ENCODE measurements at places on chromosomes 5 and 9. TPM values are rescaled to one million over a fixed set of nuclear protein-coding genes. Genes with fewer than 3 reads are reported as not detected.

- H3K36me3 ChIP-seq: no peaks in the 10 kb centered on the region
- H3K4me1 ChIP-seq: no peaks in the 10 kb centered on the region
- H3K27ac ChIP-seq: no peak overlapping the region
- DNase-seq: no peak
- H3K27me3 ChIP-seq: no peaks in the 10 kb centered on the region
Measured at GRCh38 chr5:107971846-107972245, 301.1 kb upstream of the EFNA5 start.

DNA sequence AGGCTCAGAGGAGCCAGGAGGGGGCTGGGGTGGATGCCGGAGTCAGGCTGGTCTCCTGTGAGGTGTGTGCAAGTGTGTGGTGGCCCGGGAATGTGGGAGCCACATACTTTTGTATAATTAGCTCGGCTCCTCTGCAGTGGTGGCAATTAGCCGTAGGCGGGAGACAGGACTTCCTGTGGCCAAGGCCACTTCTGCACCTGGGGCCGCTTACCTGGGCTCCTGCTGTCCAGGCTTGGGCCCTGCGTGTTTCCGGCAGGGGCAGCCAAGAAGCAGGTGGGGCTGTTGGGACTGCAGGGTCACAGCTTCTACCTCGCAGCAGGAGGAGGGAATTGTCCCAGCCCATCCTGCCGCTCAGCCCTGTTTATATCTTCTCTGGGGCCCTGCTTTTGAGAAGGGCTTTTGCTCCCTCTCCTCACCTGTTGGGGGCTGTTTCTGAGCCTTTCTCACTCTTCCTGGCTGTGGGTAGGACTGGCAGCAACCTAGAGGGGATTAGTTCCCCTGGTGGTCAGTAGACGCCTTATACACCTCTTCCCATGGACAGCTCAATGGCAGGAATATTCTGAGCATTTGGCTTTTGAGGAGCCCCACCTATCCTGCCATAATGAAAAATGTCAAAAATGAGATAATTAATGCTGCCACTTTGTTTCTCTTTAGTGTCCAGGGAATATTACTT lies 145.4 kb upstream of the PITX1 start:
- DNase-seq: no peak
- peaks cover 2% of the 10 kb centered on the region for H3K27me3 ChIP-seq
- no peak overlapping the region for H3K4me3 ChIP-seq

GRCh38 chr9:132031467-132032237 lies 48.0 kb downstream of the MED27 start:
- no peaks in the 10 kb centered on the region for H3K36me3 ChIP-seq
- no peak overlapping the region for H3K4me3 ChIP-seq
- no peak for DNase-seq
- H3K27me3 ChIP-seq: no peaks in the 10 kb centered on the region

LCN10 gene
- not detected for total RNA-seq

FBP1 gene
- total RNA-seq: 0.26 TPM
